ENCODE measurements at places on chromosomes 7 and 10. TPM values are rescaled to one million over a fixed set of nuclear protein-coding genes. Genes with fewer than 3 reads are reported as not detected.

The ACTL6B gene
- not detected for total RNA-seq

The MORN4 gene
- total RNA-seq, result 2.1 TPM

The WEE2 gene
- not detected for total RNA-seq

The CFAP43 gene
- total RNA-seq, result not detected

The GARIN1A gene
- 0.10 TPM for total RNA-seq

The FOXL3 gene
- total RNA-seq, result not detected

The AOC1 gene
- not detected for total RNA-seq

The CPA2 gene
- total RNA-seq, result 0.55 TPM

The PLEKHS1 gene
- total RNA-seq, result not detected

The CPVL gene
- total RNA-seq, result 0.45 TPM

The PTPRZ1 gene
- 0.05 TPM for total RNA-seq

The H2BK1 gene
- total RNA-seq, result not detected

The GPR26 gene
- total RNA-seq, result not detected

The UTF1 gene
- total RNA-seq, result not detected

The INA gene
- 0.27 TPM for total RNA-seq

The TMEM139 gene
- total RNA-seq, result not detected

The MMP21 gene
- not detected for total RNA-seq

The ANKRD61 gene
- total RNA-seq, result 0.35 TPM

The C1QL3 gene
- total RNA-seq, result not detected

The VSTM4 gene
- 0.19 TPM for total RNA-seq

The KIAA1217 gene
- 0.50 TPM for total RNA-seq

The MEIG1 gene
- total RNA-seq, result not detected

The HTR5A gene
- total RNA-seq, result not detected

The MYL7 gene
- total RNA-seq, result not detected

The VWDE gene
- 0.30 TPM for total RNA-seq

The TACC2 gene
- 0.43 TPM for total RNA-seq

The CEP55 gene
- total RNA-seq, result 6.0 TPM

The CYP3A7 gene
- total RNA-seq, result not detected

The ADRA2A gene
- 0.05 TPM for total RNA-seq

The SUGCT gene
- total RNA-seq, result 2.5 TPM

The AHR gene
- total RNA-seq, result 46.6 TPM

The OR13A1 gene
- not detected for total RNA-seq

The NRP1 gene
- 4.0 TPM for total RNA-seq

The BICC1 gene
- total RNA-seq, result not detected

The ITGB1 gene
- total RNA-seq, result 90.6 TPM

The ANLN gene
- total RNA-seq, result 4.1 TPM

The SSC4D gene
- 1.0 TPM for total RNA-seq

The VSTM2A gene
- total RNA-seq, result not detected

The CPN1 gene
- not detected for total RNA-seq

The ANKRD7 gene
- not detected for total RNA-seq

The CDCA7L gene
- 84.8 TPM for total RNA-seq

The WIPF3 gene
- total RNA-seq, result not detected

The OR2A1 gene
- total RNA-seq, result not detected

The LRRC4 gene
- 1.2 TPM for total RNA-seq

The SMO gene
- 0.18 TPM for total RNA-seq

The SPDYE2B gene
- total RNA-seq, result not detected

The CH25H gene
- 0.11 TPM for total RNA-seq

The C10orf88 gene
- 6.3 TPM for total RNA-seq

The RPEL1 gene
- total RNA-seq, result not detected

The ING3 gene
- total RNA-seq, result 23.9 TPM

The SPDYE16 gene
- not detected for total RNA-seq
